Stimulated activated CD4-positive, alpha-beta T cell treated with anti-CD3 and anti-CD28 coated beads, TNF-alpha, amount 100 ng/mL, for 1 hour (primary cell): ENCODE measurements at places on chromosomes 7 and 10.

DNA sequence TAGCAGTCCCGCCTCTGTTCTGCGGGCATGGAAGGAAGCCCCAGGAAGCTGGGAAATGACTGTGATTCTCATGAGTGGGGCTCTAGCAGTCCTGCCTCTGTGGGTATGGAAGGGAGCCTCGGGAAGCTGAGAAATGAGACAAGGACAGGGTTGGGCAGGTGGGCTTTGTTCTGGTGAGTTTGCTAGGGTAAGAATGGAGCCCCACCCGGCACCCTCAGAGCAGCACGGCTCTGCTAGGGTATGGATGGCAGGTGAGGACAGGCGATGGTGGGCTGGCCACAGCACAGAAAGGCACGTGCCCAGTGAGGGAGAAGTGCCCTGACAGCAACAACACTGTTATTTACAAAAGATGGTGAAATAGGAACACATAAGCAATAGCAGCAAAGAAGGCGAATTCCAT is 39.6 kb downstream of the SVIL start:
- no peak for DNase-seq

DNA sequence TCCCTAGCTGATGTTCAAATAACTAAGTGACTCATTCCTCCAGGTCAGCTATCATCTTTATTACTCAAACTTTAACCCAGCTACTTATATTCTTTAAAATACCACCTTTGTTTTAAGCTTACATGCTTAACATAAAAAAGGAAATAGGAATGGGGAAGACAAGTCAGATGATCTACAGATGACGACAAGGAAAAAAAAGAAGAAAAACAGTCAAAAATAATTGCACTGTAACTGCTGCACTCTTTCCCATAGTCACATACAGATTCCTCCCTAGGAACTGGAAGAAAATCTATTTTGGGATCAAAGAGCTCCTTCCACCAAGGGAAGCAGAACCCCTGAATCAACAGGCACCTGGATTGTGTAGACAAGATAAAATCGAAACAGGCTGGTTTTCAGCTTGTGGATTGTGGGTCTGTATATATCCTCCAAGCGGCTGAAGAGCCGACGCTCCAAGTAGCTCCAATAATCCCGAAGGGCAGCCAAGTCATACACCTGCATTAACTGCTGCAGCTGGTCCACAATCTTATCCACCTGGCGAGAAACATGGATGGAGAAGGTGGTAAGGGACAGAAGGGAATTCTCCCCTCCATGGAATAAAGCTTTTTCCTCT is 2.0 kb downstream of the WDR91 start:
- DNase-seq = no peak

- DNase-seq = no peak
Measured at GRCh38 chr7:150784954-150785353, 15.2 kb downstream of the TMEM176B start.

- no peak for DNase-seq
Measured at GRCh38 chr10:87531908-87532622, 27.4 kb downstream of the MINPP1 start.

GRCh38 chr7:79702116-79702515 is 248.6 kb upstream of the MAGI2 start:
- DNase-seq = no peak

DNA sequence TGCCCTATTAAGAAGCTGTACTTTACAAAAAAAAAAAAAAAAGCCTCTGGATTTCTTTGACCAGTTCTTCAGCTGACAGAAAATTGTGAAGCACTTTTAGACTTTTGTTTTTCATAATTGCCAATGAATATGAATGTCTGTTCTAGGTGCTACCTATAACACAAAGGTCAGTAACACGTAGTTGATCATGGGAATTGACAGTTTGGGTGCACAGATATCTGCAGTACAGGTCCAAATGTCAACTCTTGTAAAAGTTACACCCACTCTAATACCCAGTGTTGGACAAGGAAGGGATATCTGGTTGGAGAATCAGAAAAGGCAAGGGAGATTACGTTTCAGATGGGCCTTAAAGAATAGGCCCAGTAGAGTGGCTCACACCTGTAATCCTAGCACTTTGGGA is 1.8 kb downstream of the REEP3 start:
- DNase-seq = no peak

DNA sequence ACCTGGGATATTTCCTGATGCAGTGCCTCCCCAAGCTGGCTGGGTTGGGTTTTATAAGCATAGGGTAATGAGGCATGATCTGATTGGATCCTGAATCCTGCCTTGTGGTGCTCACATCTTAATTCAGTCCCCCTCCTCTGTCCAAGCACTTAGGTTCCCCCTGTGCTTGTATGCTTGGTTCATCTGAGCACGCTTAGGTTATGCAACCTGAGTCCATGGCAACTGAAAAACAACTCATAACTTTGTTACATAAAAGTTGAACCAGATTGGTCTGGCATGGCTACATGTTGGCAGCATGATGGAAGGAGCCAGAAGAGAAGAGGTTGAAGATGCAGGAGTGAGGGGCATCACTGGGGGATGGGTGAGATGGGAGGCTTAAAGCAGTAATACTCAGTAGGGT is 57.3 kb upstream of the OSBPL3 start:
- DNase-seq = no peak
